ENCODE measurements at places on chromosomes 5 and 9.

GRCh38 chr9:114383521-114384231, 4.1 kb downstream of the AKNA start:
- no peak for DNase-seq

DNA sequence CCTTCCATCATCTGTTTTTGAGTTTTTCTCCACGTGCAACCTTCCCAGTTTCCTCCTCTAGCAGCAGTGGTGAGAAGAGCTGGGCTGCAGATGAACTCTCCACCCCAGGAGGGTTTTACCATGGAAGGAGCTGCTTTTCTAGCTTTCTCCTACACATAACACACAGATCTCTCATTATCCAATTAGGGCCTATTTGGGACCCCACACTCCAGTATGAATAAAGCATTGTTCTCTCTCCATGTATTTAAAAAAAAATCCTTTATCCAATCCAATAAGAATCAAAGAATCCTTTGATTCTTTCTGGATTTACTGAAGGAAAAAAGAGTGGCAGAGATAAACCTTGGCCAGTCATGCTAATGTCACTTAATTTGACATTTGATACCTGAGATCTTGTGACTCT, 31.6 kb upstream of the NAA35 start:
- no peak for DNase-seq

- peak; percentile 44 for DNase-seq
These were observed 198.8 kb upstream of the EFNA5 start for GRCh38 chr5:107869438-107870115.

- DNase-seq: no peak
These were observed 308.2 kb downstream of the ZNF608 start for GRCh38 chr5:124438026-124438902.

- DNase-seq: peak; percentile 19
These were observed 1079.9 kb upstream of the ACO1 start for GRCh38 chr9:31304576-31304975.

- no peak for DNase-seq
These were observed 2.3 kb downstream of the HAND1 start for GRCh38 chr5:154475591-154476353.

DNA sequence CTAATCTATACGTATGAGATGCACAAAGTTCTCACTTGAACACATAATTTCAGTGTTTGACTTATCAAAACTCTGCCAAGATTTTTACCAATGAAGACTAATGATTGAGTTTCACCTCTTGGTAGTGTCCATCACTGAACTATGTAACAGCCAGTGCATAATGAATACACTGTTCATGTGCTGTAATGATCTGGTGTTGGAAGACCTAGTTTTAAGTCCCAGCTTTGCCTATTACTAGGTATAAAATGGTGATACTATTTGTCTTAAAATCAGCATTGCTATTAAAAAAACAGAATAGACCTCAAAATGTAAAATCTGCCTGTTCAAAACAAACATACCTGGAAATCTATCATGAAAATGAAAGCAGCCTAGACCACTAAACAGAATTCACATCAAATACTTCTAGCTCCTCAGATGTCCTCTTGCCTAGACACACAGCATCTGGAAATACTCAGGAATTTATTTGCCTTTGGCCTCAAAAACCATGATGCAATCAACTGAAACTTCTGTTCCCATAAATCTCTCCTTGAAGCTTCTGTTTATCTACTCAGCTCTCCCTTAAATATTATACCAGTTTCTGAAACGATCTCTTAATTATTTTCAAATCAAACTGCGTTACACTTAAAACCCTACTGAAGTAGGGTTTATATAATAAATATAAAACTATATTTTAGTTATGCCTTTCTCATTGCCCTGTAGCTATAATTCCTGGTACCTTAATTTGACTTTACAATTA, 38.1 kb downstream of the MRPS27 start:
- DNase-seq: peak; percentile 91

DNA sequence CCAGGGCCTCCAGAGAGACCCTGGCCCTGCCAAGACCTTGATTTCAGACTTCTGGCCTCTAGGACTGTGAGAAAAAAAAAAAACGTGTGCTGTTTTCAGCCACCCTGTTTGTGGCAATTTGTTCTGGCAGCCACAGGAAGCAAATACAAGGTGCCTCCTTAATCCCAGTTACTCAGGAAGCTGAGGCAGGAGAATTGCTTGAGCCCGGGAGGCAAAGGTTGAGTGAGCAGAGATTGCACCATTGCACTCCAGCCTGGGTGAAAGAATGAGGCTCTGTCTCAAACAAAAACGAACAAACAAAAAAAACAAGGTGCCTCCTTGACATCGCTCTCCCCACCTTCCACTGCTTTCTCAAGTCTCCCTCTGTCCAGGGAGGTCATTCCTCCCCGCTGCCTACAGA, 98.0 kb downstream of the GABBR2 start:
- no peak for DNase-seq

Measured in NCI-H460 (cell line).